Skin of body (tissue), 3 donors: ENCODE measurements at places on chromosomes 1 and 21. TPM values are rescaled to one million over a fixed set of nuclear protein-coding genes. Genes with fewer than 3 reads are reported as not detected.

GRCh38 chr1:21262293-21263051, 27.8 kb downstream of the ECE1 start:
- DNase-seq: peak; percentile 66

GRCh38 chr1:54968551-54968950, 11.9 kb upstream of the TMEM61 start:
- DNase-seq: no peak

DNA sequence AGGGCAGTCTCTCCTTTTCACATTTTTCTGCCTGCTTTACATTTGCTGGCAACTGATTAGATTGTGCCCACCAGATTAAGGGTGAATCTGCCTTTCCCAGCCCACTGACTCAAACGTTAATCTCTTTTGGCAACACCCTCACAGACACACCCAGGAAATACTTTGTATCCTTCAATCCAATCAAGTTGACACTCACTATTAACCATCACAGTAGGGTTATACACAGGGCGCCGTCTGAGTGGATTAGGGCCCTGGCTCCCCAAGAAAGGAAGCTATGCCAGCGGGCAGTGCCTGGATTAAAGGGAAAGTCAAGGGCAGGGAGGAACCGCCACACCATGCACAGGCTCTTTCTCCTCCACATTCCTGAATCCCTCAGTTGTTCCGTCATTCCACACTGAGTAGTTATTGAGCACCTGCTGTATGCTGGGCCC, 56.2 kb downstream of the EVA1C start:
- no peak for DNase-seq

The LRRC47 gene
- 24.4 TPM for total RNA-seq

GRCh38 chr1:228265167-228265566, 57.3 kb downstream of the OBSCN start:
- DNase-seq: no peak

The BRDT gene
- not detected for total RNA-seq

DNA sequence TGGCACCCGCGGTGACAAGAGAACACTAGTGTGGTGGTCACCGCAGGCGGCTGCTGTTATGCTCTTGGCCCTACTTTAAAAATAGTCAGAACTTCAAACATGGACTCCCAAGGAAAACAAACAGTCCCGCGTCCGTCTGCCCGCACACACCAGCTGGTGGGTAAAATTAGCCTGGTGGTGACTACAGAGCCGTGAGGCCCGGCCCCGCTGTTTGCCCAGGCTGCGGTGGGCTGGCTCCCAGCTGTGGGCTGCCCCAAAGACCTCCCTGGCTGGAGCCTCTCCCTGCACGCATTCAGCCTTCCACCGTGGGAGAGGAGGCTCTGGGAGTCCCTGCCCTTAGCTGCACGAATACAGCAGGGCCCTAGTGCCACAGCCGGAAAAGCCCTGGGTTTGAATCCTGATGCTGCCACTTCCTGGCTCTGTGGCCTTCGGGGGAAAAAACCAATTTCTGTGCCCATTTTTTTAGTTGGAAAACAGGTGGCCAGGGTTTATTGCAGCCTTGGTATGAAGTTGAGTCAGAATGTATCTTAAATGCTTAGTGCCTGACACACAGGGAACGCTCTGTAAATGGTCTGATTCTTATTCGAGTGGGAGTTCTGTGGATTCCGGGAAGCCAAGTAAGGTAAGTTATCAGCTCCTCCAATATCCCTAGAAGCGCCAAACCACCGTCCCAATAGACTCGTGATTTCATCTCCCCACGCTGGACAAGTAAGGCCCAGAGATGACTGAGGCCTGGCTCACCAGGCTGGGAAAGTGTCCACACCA, 58.2 kb downstream of the ALPL start:
- DNase-seq: no peak

The SLAMF8 gene
- 0.20 TPM for total RNA-seq

The WNT2B gene
- 4.7 TPM for total RNA-seq

The TTC3 gene
- 337 TPM for total RNA-seq

GRCh38 chr1:6168947-6169586, 11.1 kb downstream of the CHD5 start:
- DNase-seq: no peak

The RGSL1 gene
- total RNA-seq: not detected

GRCh38 chr21:45615145-45615711, 28.3 kb upstream of the PCBP3 start:
- no peak for DNase-seq

The IGSF3 gene
- 47.0 TPM for total RNA-seq

The TNFSF4 gene
- total RNA-seq: 1.6 TPM

- peak; percentile 59 for DNase-seq
Measured at GRCh38 chr1:155272466-155273342, 600 bp downstream of the CLK2 start.

The LAMC2 gene
- total RNA-seq: 14.1 TPM

DNA sequence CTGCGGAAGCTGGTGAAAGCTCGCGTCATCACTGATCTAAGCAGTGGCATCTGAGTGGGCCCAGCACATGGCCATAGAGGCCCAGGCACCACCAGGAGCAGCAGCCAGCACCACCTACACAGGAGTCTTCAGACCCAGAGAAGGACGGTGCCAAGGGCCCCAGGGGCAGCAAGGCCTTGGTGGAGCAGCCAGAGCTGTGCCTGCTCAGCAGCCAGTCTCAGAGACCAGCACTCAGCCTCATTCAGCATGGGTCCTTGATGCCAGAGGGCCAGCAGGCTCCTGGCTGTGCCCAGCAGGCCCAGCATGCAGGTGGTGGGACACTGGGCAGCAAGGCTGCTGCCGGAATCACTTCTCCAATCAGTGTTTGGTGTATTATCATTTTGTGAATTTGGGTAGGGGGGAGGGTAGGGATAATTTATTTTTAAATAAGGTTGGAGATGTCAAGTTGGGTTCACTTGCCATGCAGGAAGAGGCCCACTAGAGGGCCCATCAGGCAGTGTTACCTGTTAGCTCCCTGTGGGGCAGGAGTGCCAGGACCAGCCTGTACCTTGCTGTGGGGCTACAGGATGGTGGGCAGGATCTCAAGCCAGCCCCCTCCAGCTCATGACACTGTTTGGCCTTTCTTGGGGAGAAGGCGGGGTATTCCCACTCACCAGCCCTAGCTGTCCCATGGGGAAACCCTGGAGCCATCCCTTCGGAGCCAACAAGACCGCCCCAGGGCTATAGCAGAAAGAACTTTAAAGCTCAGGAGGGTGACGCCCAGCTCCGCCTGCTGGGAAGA, 3.2 kb upstream of the ARTN start:
- no peak for DNase-seq
